Cardiac muscle cell (in vitro differentiated cells and primary cell): ENCODE measurements at places on chromosomes 3 and 15. TPM values are rescaled to one million over a fixed set of nuclear protein-coding genes. Genes with fewer than 3 reads are reported as not detected.

DNA sequence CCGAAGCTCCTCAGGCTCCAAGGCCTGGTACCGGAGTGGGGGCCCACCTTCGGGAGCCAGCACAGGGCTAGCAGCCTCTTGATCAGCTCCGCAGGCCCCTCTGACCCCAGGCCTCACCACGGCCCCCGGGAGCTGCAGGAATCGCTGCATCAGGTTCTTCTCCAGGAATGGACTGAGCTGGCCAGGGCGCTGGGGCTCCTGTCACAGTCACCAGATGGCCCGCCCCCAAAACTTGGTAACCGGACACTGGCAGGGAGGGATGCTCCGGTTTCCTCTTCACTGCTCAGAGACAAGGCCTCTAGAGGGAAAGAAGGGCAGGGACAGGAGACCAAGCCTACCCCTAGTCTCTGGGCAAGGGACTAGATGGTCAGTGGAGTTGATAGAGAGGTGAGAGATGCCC, 9.9 kb downstream of the AP3B2 start:
- DNase-seq, result no peak

The NPHP3 gene
- 20.5 and 21.1 TPM in 2 replicates for polyA plus RNA-seq

DNA sequence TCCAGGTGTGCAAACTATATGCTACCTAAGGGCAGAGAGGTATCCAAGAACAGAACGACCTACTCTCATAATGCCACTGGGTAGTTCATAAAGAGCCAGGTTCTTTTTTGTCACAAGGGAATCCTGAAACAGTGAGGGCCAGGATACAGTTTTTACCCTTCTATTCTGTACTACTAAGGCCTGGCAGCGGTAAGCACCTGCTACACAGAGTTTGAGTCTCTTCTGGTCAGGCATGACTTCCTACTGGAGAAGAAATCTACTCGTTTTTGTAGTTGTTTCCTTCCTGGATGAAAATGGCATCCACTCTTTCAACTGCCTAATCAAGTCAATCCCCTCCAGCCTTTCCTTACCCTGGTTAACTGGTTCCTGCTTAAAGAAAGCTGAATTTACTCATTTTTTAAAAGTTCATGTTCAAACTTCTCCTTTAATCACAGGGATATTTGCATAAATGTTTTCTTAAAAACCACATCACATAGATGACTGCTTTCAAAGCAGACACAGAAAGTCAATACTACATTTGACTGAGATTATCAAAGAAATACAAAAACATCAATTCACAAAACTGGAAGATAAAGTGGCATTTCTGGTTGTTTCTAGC, 40.0 kb downstream of the MAP4 start:
- DNase-seq, result no peak

GRCh38 chr3:147159141-147159540, 247.2 kb downstream of the ZIC4 start:
- no peak for DNase-seq
